RWPE1 (cell line): ENCODE measurements at places on chromosomes 6 and 20.

- peak; percentile 33 for DNase-seq
Observed at GRCh38 chr6:46983007-46983411, 59.1 kb downstream of the ADGRF1 start.

DNA sequence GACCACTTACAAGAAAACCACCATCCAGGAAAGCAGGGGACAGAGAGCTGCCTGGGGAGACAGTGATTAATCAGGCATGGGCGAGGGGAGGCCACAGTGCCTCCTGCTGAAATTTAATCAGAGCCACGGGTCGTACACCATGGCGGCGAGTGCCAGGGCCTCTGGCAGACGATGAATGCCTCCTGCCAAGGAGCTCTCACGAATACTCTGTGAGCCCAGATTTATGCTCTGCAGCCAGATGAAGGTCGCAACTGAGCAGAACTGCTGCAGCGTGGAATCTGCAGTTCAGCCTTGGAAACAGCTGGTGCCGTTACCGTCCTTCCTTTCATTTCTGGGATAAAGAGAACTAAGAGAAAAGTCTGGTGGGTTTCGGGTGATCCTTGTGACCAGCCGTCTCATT lies 85.6 kb downstream of the BFSP1 start:
- no peak for DNase-seq

GRCh38 chr6:122616877-122617276 lies 6.7 kb downstream of the PKIB start:
- no peak for DNase-seq

GRCh38 chr6:7106215-7106751 lies 1.5 kb upstream of the RREB1 start:
- DNase-seq = no peak

DNA sequence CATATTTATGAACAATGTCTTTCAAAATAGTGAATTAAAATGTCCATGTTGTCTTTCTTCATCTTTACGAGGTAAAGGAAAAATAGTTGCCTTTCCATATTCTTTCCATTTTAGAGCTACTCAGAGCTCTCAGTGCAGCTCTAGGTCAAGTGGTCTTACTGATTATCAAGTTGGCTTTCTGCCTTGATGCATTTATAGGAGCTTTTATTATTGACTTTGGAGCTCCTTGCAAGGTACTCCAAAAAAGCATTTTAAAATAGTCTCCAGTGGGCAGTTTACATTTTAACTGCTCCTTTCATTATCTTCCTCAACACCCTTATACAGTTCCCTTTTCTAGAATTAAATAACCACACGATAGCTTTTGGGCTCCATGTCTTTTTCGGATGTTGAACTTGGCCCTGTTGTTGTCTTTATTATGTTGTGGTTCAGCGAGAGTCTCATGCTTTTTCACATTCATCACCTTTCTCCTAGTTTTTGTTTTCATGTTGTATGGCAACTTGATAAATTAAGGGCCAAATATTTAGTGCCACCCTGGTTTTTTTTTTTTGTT lies 122.9 kb downstream of the CLIC5 start:
- DNase-seq = no peak

DNA sequence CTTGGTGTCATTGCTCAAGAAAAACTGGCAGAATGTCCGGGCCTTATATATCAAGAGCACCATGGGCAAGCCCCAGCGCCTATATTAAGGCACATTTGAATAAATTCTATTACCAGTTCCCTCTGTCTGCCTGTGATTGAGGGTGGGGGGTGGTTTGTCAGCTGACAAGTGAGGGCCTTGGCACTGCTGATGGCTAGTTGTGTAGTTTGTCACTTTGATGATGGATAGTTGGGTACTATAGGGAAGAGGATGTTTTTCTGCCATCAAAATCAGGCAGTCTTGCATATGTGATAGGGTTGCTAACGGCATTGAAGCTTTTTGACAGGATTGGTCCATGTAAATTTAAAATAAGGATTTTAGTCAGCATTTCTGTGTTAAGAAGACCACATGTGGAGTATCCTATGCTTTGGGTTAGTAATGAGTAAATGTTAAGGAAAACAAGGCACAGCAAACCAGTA lies 2.5 kb downstream of the RPL10A start:
- no peak for DNase-seq

GRCh38 chr6:144083172-144083571 lies 12.2 kb downstream of the SF3B5 start:
- DNase-seq = no peak

DNA sequence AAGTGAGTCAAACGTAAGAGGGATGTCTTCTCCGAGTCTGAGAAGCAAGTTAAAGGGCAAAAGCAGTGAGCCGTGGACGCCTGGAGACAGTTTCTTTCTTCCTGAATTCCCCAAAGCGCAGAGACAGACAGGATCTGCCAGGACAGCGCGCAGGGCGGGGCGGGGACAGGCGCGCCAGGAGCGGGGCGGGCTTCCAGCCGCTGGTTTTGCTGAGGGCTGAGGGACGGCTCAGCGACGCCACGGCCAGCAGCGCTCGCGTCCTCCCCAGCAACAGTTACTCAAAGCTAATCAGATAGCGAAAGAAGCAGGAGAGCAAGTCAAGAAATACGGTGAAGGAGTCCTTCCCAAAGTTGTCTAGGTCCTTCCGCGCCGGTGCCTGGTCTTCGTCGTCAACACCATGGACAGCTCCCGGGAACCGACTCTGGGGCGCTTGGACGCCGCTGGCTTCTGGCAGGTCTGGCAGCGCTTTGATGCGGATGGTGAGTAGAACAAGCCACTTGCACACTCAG lies at the start of gene SCGN:
Gene SCGN (plus strand): TSS at position 209 of the 509 bp plus-strand sequence. CDS start 189 bp downstream, at position 398.
- DNase-seq = peak; percentile 67

- no peak for DNase-seq
Observed at GRCh38 chr6:5547556-5547955, 286.2 kb downstream of the FARS2 start.

- DNase-seq = no peak
Observed at GRCh38 chr6:99114769-99115406, 167.1 kb upstream of the FBXL4 start.
